ENCODE measurements at places on chromosomes 13 and 19. TPM values are rescaled to one million over a fixed set of nuclear protein-coding genes. Genes with fewer than 3 reads are reported as not detected.
A peak's percentile ranks its signal among the peaks of the same experiment; 100 is the strongest.

Gene ZNF497
- 4.7 TPM for total RNA-seq

Gene DIRAS1
- total RNA-seq, result 0.77 TPM

Gene IGSF23
- not detected for total RNA-seq

Gene ZNF358
- 10.2 TPM for total RNA-seq

Gene KLHL1
- not detected for total RNA-seq

Gene FGF22
- 2.4 TPM for total RNA-seq

Gene MAB21L1
- not detected for total RNA-seq

Gene PLIN4
- 0.23 TPM for total RNA-seq

Gene IL27RA
- 54.7 TPM for total RNA-seq

Gene DKKL1
- not detected for total RNA-seq

Gene LIG1
- total RNA-seq, result 129 TPM

Gene SH2D3A
- total RNA-seq, result 45.8 TPM

Gene GARRE1
- total RNA-seq, result 53.7 TPM

DNA sequence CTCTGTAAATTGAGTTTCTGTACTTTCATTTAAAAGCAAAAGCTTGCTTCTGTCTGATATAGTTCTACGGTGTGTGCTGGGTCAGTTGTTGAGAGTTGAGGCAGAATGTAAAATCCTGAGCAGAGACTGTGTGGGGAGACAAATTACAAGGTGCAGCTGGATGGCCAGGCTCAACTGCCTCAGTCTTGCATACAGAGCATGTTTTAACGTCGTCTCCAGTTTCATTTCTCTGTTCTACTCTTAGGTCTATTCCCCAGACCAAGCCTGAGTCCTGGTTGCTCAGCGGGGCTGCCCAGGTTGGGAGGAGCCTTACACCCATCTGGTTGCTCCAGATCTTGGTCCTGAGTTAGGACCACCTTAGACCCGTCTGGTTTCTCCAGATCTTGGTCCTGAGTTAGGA, 54.4 kb upstream of the MEDAG start:
- H3K27ac ChIP-seq, result no peak overlapping the region
- H3K4me1 ChIP-seq, result no peaks in the 10 kb centered on the region
- no peak overlapping the region for H3K4me3 ChIP-seq
- H3K27me3 ChIP-seq, result peaks cover 2% of the 10 kb centered on the region

- peaks cover 58% of the 10 kb centered on the region for H3K4me1 ChIP-seq
- no peaks in the 10 kb centered on the region for H3K36me3 ChIP-seq
- H3K27me3 ChIP-seq, result no peaks in the 10 kb centered on the region
- peak overlapping the region; percentile 69 for H3K27ac ChIP-seq
Observed at GRCh38 chr19:8702350-8702749, 3.8 kb upstream of the ACTL9 start.

DNA sequence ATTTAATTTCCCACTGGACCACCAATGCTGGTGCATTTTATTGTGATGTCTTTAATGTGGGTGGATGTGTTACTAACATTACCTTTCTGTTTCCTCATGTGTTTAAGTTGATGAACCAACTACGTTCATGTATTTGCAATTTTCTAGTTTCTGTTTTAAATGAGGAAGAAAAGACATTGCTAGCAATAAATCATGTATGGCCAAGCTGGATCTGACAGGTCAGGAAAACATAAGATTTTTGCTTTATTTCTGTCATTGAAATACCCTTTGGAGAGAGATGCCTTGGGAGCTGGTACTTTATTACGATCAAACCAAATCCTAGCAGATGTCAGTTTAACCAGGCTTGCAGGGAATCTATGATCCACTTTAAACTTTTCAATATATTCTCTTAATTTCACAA, 553.2 kb downstream of the RFC3 start:
- H3K4me1 ChIP-seq, result no peaks in the 10 kb centered on the region
- H3K27me3 ChIP-seq, result no peaks in the 10 kb centered on the region
- no peaks in the 10 kb centered on the region for H3K36me3 ChIP-seq
- no peak for DNase-seq
- no peak overlapping the region for H3K4me3 ChIP-seq
- no peak overlapping the region for H3K27ac ChIP-seq

- peak; percentile 20 for DNase-seq
- H3K27me3 ChIP-seq, result peaks cover 28% of the 10 kb centered on the region
- no peaks in the 10 kb centered on the region for H3K36me3 ChIP-seq
Observed at GRCh38 chr13:109145631-109146030, 516.2 kb downstream of the MYO16 start.

DNA sequence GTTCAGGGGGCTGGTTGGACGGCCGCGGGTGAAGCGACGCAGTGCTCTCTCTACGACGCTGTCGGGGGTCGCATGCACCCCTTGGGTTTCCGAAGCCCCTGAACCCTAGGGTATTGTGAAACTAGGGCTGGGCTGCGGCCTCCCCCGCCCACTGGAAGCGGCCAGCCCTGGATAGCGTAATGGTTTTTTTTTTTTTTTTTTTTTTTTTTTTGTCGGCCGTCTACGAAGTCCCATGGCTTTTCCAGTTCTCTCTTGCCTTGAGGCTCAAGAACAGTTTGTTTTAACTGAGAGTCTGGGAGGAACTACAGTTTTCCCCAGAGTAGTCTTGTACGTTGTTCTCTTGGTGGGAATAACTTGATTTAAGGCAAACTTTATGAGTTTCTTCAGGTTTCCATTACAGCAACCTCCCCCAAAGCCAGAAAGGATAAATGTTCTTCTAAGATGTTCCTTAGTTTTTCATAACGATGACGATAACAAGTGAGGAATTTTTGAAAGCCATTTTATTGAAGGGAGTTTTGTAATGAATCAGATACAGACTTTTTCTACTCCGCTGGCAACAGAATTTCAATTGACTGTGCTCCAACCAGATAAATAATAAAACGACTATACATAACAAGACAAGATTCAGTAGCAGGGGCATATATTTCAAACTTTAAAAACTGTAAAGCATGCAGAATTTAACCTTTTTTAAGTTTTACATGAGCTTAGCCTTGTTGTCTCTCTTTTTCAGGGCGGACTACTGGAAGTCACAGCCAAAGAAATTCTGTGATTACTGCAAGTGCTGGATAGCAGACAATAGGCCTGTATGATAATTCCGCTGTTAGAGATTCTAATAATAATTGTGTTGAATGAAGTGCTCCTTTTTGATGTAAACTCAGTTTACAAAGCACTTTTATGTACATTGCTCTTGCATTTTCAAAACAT, 867 bp downstream of the WBP4 start:
- peaks cover 17% of the 10 kb centered on the region for H3K4me1 ChIP-seq
- DNase-seq, result no peak
- H3K36me3 ChIP-seq, result no peaks in the 10 kb centered on the region
- H3K27me3 ChIP-seq, result no peaks in the 10 kb centered on the region
- H3K27ac ChIP-seq, result peak overlapping the region; percentile 98
- peak overlapping the region; percentile 96 for H3K4me3 ChIP-seq

GRCh38 chr19:10146142-10146541, 26.4 kb upstream of the EIF3G start:
- peak overlapping the region; percentile 73 for H3K27ac ChIP-seq
- no peak overlapping the region for H3K4me3 ChIP-seq
- peaks cover 23% of the 10 kb centered on the region for H3K4me1 ChIP-seq
- DNase-seq, result no peak
- peaks cover 40% of the 10 kb centered on the region for H3K36me3 ChIP-seq
- no peaks in the 10 kb centered on the region for H3K27me3 ChIP-seq

GRCh38 chr13:84684048-84684662, 801.9 kb upstream of the SLITRK1 start:
- no peak overlapping the region for H3K4me3 ChIP-seq
- H3K4me1 ChIP-seq, result no peaks in the 10 kb centered on the region
- no peaks in the 10 kb centered on the region for H3K36me3 ChIP-seq

GRCh38 chr19:15180451-15181390, 20.1 kb downstream of the NOTCH3 start:
- H3K27ac ChIP-seq, result no peak overlapping the region
- H3K36me3 ChIP-seq, result no peaks in the 10 kb centered on the region
- peaks cover 7% of the 10 kb centered on the region for H3K4me1 ChIP-seq

DNA sequence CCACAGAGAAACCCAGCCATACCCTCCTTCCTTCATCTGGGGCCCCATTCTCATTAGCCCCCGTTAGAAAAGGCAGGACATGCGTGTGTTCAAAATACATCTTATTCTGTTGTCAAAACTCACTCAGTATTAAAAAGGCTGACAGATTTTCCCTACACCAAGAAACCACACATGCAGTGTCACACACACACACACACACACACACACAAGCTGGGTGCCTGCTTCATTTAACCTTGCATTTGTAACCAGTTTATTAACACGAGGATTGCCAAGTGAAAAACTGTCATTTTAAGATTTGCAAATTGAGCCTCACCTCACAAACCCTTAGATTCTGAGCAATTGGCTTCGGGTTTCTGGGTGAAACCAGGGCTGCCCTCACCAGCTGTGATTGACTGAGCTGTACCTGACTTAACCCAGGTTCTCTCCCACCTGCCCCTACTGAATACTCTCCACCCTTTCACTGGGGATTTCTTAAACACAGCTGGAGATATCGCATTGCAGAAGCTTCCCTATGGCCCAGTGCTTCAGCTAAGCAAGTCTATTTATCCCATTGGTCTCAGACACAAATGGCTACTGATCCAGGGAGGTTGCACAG, 172.7 kb upstream of the ZNF507 start:
- no peak overlapping the region for H3K4me3 ChIP-seq
- H3K36me3 ChIP-seq, result no peaks in the 10 kb centered on the region
- peaks cover 11% of the 10 kb centered on the region for H3K27me3 ChIP-seq
- DNase-seq, result no peak
- H3K27ac ChIP-seq, result no peak overlapping the region
